ENCODE measurements at places on chromosomes 5 and 9.

DNA sequence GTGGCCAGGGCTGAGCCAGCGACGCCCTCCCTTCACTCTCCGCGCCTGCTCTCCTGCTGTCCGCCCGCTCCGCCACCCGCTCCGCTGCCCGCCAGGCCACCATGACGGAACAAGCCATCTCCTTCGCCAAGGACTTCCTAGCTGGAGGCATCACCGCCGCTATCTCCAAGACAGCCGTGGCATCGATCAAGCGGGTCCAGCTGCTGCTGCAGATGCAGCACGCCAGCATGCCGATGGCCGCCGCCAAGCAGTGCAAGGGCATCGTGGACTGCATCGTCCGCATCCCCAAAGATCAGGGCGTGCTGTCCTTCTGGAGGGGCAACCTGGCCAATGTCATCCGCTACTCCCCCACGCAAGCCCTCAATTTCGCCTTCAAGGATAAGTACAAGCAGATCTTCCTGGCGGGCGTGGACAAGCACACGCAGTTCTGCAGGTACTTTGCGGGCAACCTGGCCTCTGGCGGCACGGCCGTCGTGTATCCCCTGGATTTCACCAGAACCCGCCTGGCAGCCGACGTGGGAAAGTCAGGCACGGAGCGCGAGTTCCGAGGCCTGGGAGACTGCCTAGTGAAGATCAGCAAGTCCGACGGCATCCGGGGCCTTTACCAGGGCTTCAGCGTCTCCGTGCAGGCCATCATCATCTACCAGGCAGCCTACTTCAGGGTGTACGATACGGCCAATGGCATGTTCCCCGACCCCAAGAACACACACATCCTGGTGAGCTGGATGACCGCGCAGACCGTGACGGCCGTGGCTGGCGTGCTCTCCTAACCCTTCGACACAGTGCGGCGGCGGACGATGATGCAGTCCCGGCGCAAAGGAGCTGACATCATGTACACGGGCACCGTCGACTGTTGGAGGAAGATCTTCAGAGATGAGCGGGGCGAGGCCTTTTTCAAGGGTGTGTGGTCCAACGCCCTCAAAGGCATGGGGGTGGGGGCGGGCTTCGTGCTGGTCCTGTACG is 1130.4 kb upstream of the ACO1 start:
- no peak for DNase-seq

- DNase-seq, result no peak
Measured at GRCh38 chr9:99782962-99783718, 38.5 kb upstream of the NR4A3 start.

- no peak for DNase-seq
Measured at GRCh38 chr9:127149010-127149409, 26.6 kb upstream of the ANGPTL2 start.

- DNase-seq, result peak; percentile 27
Measured at GRCh38 chr9:99181621-99182020, 40.1 kb downstream of the ALG2 start.

DNA sequence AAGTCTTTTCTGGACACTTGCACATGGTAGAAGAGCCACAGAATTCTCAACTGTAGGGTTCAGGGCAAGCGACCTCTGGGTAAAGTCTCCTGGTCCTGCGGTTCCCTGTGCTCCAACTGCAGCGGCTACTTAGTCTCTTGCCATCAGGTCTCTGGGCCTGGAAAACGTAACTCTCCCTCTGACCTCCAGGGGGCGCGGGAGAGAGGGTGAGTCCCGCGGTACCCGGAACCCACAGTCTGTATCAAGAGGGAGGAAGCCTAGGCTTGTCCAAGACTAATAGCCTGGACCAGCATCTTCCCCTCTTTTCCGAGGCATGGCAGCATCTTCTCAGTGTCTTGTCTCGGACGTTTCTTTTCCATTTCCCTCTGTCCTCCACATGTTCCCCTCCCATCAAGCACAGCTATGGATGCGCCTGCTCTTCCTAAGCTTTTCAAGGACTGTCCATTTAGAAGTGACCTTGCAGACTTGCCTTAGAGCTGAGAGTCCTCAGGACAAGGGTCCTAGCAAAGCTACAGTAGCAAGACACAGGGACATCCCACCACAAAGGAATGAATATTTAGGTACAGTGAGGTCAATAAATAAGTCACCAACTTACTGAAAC is 59.3 kb downstream of the FSTL4 start:
- DNase-seq, result peak; percentile 71

DNA sequence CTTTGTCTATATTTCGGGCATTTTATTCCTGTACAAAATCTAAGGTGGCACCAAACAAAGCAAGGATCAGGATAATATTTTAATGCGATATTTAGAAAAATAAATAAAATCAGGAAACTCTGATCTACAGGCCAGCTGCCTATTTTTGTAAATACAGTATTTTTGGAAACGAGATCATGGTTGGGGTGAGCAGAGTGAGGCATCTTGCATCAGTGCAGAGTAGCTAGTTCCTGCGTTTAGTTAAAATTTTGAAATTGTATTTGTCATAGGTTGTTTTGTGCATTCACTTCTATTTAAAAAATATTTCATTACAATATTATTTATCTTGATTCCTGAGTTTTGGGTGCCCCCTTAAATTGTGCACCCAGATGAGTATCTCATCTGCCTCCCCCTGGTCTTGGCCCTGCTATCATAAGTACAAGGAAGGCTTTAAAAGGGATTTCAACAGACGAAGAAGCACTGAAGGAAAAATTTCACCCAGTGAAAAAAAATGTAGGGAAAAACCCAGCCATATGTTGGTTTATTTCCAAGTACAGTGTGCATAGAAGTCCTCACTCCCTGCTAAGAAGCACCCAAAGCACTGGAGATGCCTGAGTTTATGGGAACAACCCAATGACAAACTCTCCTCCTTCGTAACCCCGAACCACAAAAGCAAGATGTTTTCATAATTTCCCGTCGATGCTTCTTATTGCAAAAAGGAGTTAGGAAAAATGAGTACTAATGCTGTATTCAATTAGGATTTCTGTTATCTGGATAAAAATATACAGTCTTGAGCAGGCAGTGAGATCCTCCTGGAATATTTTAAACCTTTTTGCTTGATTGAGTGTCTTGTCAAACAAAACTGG is 304.7 kb upstream of the CLINT1 start:
- no peak for DNase-seq

- no peak for DNase-seq
Measured at GRCh38 chr5:158054223-158055110, 195.5 kb upstream of the CLINT1 start.

DNA sequence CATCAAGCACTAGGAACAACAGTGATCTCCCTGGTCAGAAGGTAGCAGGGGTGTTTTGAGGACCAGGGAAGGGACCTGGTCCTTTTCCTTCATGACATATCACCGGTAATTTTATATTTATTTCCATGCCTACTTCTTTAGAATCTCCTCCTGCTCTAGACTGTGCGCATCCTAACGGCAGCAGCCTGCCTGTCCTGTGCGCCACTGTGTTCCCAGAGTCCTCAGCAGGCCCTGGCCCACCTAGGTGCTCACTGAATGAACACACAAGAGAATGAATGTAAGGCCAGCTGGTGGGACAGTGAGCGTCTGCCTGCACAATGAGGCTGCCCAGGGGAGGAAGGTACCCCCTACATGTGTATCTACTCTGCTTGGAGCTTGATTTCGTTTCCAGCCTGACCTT is 51.5 kb downstream of the C5orf15 start:
- no peak for DNase-seq

DNA sequence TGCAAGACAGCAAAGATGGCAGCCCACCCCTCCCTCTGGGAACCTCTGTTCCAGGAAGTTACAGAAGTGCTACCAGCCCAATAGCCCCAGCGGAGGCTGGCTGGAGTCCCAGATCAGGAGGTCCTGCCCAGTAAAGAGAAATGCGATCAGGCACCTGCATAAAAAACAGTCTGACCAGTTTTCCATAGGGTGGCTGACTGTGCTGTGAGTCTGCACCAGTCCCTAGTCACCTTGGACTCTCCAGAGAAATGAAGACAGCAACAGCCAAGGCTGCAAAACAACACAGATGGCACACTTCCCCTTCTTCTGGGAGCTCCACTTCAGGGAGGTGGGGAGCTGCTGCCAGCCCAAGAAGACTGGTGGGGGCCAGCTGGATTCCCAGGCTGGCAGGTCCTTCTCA is 265.5 kb upstream of the PCSK5 start:
- DNase-seq, result no peak

- DNase-seq, result no peak
Measured at GRCh38 chr9:112878752-112879151, 11.9 kb downstream of the SLC46A2 start.

GRCh38 chr9:89467278-89467625 is 30.7 kb downstream of the SEMA4D start:
- DNase-seq, result no peak

DNA sequence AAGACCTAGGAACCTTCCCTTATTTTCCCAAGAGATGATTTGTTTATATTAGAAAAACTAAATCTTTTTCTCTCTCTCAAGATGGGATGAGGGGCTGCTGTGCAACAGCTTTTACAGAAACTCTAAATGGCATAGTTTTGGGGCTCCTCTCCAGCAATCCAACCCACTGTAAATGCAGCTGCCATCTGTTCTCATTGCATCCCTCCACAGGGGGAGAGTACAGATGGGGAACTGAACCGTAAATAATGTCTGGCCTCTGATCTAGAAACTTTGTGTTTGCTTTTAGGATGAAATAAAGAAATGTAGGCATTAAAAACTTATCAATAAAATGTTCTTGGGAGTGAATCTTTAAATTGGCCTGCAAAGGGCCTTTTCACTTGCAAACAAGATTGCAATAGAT is 291.4 kb downstream of the MCTP1 start:
- DNase-seq, result no peak

DNA sequence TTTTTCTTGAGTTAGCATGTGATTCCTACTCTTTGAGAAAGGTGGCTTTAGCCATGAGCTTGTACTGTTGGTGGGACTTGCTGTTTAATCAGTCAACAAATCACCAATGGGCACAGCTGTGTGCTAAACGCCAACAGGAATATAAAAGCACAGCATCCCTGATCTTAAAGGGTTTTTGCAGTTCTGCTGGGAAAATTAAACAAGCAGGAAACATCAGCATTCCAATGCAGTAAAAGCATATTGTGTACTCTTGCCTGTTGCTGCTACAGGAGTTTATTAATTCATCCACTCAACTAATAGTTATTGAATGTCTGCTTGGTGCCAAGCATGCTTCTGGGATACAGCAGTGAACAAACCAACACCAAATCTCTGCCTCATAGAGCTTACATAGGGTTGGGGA is 27.4 kb upstream of the F2RL1 start:
- no peak for DNase-seq

- DNase-seq, result peak; percentile 21
Measured at GRCh38 chr9:132994410-132995120, 16.1 kb downstream of the GFI1B start.

DNA sequence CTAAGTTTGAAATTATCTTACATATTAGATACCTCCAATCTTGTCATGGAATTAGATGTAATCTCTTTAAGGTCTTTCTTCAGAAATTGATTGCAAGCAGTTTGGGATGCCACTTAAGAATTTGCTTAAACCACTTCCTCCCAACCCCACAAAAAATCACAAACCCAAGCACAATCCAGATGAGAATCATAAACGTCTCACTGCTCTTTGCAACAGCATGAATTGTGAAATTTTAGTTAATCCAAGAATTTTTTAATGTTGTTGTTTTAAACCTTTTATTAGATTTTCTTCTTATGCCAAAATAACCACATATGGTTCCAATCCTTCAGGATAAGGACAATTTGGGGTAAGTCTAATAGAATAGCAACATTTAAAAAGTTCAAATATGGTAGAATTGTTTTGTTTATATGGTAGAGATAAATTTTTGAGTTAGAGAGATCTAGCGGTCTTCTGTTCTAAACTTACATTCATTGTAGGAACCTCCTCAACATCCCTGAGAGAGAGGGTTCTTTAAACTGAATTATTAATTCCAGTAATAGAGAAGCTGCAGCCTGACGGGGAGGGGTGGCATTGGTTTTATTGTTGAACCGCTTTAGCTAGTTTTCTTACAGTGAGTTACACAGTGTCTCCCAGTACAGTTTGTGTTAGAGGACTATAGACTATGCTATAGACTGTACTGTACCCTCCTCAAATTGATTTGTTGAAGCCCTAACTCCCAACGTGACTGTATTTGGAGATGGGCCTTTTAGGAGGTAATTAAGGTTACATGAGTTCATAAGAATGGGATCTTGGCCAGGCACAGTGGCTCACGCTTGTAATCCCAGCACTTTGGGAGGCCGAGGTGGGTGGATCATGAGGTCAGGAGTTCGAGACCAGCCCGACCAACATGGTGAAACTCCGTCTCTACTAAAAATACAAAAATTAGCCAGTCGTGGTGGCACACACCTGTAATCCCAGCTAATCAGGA is 24.8 kb upstream of the IL6ST start:
- no peak for DNase-seq

GRCh38 chr9:79598562-79599345 is 27.0 kb downstream of the TLE4 start:
- DNase-seq, result no peak

DNA sequence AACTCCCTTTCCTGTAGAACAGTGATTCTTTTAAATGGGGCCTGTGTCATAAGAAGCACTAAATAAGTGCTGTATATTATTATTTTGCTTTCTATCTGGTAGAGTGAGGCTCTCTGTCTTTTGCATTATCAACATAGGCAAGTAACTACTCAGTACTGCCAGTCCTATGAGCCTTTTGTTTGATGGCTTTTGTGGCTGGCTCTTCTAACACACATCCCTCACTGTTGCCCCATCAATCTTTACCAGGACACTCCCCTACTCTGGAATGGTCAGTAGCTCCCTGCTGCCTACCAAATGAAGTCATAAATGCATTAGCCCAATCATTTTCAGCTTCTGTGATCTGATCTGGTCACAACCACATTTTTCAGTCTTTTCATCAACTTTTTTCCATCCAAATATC is 137.6 kb downstream of the INSYN2B start:
- no peak for DNase-seq

DNA sequence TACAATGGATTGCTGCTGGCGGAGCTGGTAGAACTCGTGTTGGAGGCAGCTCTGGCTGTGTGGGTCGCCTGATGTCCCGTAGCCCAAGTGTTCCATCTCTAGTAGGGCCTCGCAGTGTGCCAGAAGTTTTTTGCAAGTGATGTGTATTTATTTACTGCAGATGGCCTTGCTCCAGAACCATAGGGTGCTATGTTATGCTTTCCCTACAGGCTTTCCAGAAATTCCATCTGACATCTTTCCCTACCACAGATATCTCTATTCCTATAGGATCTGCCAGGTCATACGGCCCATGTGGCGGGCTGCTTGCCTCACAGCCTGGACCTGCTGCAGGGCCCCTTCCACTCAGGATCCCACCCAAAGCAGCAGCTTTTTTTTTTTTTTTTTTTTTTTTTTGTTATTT is 16.9 kb downstream of the ADAMTSL2 start:
- no peak for DNase-seq

- DNase-seq, result no peak
Measured at GRCh38 chr5:115941051-115941675, 21.1 kb upstream of the LVRN start.

DNA sequence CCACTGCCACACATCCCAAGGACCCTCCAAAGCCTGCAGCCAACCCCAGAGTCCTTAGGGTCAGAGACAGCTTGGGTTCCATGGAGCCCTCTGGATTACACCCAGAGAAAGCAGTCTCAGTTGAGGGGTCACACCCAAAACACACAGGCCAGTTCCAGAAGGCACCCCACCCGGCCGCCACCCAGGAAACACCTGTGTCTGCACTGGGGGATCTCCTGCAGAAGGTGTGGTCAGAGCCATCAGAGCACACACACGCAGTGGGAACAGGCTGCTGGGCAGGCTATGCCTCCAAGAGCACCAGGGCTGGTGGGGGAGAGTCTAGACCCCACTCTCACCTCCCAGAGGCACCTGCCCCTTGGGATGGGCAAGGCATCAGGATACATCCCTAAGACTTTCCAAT is 27.3 kb downstream of the NIPAL4 start:
- DNase-seq, result no peak

Measured in stimulated activated CD4-positive, alpha-beta T cell treated with anti-CD3 and anti-CD28 coated beads, Interleukin-15, amount 100 ng/mL, for 24 hours (primary cell).